Stimulated activated CD4-positive, alpha-beta T cell treated with anti-CD3 and anti-CD28 coated beads, Interleukin-4, amount 100 ng/mL, for 4 hours (primary cell): ENCODE measurements at places on chromosomes 4 and X.

GRCh38 chr4:42411803-42412202 lies 14.5 kb downstream of the SHISA3 start:
- DNase-seq = no peak

DNA sequence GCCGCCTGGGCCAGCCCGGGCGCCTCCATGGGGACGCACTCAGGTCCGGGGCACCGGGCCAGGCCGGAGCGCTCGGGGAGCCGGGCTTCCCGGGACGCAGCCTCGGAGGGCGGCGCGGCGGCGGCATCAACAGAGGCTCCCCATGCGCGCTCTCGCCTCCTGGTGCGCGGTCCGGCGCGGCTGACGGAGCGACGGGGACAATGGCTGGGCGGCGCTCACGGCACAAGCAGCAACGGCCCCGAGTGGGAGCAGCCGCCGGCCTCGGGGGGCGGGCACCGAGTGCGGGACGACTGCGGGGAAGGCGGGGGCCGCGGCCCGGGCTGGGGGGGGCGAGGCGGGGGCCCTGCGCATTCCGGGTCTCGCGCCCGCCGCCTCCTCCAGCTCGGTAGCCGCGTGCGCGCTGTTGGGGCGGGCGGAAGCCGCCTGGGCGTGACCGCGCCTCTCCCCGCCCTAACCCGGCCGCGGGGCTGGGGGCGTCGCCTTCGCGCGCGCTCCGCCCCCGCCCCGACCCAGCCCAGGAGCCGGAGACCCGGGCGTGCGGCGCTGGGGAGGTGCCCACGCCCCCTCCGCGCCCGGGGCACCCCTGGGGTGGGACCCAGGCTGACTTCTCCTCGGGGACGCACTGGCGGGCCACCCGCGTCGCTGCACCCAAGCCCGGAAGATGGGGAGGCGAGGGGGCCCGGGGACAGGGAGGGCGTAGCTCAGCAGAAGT lies at the start of gene PRKX:
TSS of gene PRKX (minus strand) at position 425 of the 712 bp plus-strand sequence. CDS start at position 29, 396 bp downstream.
- DNase-seq = peak; percentile 69

- DNase-seq = no peak
Measured at GRCh38 chr4:8703857-8704495, 111.4 kb downstream of the CPZ start.

DNA sequence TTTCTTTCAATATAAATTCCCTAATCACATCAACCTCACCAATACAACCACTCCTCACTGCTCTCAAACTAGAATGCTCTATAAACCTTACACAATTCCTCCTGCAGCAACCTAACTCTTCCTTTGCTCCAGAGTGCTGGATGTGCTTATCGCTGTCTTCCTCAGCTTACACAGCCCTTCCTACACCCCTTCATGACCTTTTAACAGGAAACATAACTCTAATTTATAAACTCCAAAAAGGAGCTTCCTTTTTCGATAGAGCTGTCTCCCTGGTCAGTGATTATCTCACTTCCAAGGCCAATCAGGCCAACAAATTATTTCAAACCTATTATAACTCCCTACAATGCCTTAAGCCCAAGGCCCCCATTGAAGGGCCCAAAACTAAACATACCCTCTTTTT lies 78.8 kb downstream of the COQ2 start:
- DNase-seq = no peak

- DNase-seq = no peak
Measured at GRCh38 chr4:29051381-29051965, 1668.7 kb upstream of the PCDH7 start.

- no peak for DNase-seq
Measured at GRCh38 chrX:113580486-113580885, 739.9 kb upstream of the AMOT start.

DNA sequence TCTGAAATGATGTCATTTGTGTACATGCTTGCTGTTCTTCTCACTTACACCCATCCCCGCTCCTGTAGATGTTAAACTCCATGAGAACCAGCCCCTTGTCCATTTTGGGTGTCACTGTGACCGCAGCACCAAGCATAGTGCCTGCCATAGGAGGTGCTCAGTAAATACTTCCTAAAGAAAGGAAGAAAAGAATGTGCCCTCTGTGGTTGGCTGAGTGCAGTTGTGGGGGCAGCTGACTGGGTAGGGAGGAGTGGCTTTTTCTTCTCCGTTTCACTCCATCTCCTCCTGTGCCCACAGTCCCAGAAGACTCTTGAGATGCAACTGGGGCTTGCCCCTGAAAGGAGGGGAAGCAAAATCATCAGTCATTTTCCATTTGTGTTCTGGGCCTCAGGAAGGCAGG lies 25.5 kb downstream of the PHEX start:
- DNase-seq = no peak

DNA sequence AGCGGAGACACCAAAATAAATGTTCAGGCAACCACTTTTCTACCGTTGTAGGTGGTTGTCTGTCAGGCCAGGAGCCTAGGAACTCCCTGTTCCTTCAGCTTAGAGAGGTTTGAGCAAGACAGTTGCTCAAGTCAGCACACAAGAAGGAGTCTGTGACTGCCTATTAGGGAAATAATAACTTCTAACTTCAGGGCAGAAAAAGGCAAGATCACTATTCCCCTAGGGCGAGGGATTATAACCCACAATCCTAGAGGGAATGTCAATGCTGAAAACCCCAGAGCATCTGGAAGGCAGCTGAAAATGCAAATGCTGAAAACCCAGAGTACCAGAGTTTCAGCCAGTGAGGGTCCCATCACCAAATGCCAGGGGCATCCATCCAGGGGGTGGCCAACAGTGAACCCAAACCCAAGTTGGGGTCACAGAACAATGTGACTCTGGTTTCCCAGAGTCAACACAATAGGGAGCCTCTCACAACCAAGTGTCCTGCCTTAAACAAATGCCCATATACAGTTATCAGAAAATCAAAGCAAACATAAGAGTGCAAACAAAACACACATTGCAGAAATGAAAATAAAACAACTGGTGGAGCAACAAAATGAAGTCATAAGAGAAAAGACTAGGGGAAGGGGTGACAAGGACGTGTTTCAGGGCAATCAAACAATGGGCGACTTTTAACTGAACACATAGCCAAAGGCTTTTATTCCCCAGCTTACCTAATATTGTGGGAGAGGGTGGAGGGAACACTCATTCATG lies 27.6 kb downstream of the MORF4L2 start:
- DNase-seq = no peak

DNA sequence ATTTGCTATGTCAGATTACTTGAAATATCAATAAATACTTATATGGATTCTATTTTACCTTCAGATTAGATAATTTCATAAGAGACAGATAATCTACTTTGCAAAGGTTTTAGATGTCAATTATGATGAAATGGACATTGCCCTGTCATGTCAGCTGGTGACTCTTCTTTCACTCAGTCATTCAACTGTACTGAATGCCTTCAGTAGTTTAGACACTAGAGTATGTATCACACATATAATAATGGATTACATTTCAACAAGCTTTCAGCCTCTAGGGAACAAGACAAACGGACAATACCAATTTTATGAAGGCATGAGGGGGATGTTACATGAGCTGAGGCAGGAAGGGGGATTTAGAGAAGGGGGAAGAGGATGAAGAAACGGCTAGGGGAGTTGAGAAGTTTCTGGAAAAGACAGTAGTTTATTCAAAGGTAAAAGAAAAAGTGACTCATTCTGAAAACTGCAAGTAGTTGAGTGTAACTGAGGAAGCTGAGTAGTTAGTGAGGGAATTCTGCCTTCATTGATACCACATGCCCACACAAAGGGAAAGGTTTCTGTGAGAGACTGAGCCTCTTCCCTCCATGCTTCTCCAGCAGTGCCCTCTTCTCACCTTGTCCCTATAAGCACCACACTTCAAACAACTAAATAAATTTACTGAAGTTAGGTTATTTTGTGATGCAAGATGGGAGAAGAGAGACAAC lies 25.7 kb downstream of the SLC9B2 start:
- DNase-seq = no peak

DNA sequence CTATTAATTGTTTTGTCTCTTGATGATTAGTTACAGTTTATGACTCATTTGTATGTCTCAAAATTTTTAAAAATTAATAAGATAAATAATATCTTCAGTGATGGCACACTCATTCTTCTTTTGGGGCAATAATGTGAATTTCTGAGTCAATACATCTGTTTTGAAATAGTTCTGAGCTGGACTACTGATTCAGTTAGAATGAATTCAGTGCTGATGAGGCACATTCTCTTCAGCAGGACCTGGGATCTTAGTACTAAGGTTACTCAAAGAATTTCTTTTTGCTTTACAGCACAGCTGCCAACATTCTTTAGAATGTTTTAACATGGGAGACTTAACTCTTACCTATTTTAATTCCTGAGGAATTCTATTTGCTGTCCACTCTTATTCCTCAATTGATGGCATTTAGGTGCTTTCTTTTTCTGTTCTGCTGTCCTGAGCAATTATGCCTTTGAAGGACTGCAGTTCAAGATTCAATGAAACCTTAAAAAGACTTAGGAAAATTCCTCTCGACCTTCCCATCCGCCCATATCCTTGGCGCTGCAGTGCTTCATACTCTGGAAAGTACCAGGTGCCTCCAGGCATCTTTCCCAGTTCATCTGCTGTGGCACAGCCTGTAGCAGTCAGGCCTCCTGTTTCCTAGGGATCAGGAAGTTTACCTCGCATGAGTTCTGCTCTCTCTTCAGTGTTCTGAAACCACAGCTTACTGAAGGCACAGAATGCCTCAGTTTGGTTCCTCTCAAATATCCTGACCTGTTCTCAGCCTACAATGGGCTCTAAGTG lies 213.7 kb downstream of the FSTL5 start:
- no peak for DNase-seq

GRCh38 chr4:157220371-157220881 lies at the start of gene GRIA2:
GRIA2 (plus strand) TSS chr4:157220728; CDS start chr4:157221043, 315 bp downstream.
- DNase-seq = no peak

GRCh38 chr4:85495621-85496020 lies 20.7 kb downstream of the ARHGAP24 start:
- no peak for DNase-seq

- no peak for DNase-seq
Measured at GRCh38 chr4:148926276-148927260, 484.4 kb upstream of the NR3C2 start.

GRCh38 chr4:56874923-56875322 lies 32.8 kb upstream of the REST start:
- no peak for DNase-seq

GRCh38 chr4:84417997-84418709 lies 80.9 kb downstream of the NKX6-1 start:
- no peak for DNase-seq

DNA sequence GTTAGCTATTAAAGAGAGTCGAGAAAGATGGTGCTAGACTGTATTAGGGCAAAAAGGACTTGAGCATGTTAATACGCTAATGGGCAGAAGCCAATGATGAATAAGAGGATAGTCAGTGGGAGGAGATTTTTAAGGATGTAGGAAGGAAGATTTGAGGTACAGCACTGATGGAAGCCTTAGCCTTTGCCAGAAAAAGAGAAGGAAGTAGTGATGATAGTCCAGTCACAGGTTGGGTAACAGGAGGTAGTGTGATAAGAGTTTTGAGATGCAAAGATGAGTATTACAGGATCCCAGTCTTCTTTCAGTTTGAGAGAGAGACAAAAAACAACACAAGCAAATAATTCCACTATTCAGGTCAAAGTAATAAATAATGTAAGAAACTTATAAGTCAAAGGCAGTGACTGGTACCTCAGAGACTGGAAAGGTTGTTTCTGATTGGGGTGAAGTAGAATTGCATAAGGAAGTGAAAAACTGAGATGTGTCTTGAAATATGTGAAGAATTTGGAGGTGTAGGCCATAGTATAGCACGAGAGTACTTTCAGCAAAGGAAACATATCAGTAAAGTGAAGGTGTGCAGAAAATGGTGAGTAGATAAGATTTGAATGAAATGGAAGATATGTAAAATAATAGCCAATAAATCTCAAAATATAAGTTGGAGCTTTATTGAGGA lies 22.1 kb upstream of the NDNF start:
- no peak for DNase-seq

DNA sequence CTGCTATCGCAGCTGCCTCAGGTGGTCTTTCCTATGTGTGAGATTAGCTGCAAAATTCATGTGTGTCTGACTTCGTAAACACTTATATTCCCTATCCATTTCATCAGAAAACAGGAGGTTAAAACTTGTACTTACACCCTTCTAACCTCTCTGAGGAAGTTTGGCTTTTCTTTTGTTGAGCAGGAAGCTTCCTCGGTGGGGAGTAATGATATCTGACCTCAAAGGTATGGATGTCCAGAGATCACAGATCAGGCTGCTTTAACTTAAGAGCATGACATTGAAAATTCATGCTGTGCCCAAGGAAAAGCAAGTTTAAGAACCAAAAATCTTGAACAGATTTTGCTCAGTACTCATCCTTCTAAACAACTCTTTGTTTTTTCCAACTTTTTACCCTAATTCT lies 429.1 kb downstream of the STIM2 start:
- DNase-seq = no peak

DNA sequence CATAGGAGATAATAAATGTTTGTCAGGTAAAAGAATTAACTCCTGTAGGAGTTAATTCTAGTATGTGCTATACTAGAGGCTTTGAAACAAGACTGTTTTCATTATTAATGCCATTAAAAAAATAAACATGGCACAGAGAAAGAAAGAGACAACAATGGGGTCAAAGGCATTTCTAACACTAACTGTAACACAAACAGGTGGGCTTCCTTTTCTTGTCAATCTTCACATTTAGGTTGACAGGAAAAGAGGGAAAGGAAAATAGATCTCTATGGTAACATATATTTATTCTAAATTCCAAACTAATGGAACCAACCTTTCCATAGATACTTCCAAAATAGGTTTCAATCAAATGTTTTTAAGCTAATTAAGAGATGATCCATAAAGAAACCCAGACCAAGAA lies 9.8 kb downstream of the ANKRD17 start:
- no peak for DNase-seq

GRCh38 chr4:38392223-38392855 lies 271.7 kb upstream of the KLF3 start:
- DNase-seq = no peak

GRCh38 chr4:4603067-4603466 lies 61.2 kb upstream of the STX18 start:
- DNase-seq = no peak

GRCh38 chr4:147843162-147843561 lies 111.3 kb downstream of the ARHGAP10 start:
- no peak for DNase-seq

- DNase-seq = no peak
Measured at GRCh38 chr4:24105327-24106038, 215.6 kb upstream of the PPARGC1A start.

- no peak for DNase-seq
Measured at GRCh38 chr4:184350213-184350817, 124.0 kb downstream of the IRF2 start.

DNA sequence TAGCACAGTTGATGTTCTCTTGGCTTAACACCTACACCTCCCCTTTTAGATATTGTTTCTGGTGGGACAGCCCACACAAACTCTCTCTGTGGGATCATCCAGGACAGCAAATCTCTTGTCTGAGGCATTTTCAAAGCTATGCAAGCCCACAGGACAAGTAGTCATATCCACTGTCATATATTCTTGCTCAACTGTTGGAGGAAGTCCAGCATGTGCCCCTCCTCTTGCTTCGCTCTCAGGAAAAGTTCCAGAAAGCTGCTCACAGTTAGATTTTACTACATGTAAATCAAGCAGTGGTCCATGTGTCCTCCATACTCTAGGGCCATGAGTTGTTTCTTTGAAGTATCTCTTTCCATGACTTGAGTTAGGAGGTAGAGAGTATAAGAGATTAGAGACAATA lies 260.7 kb downstream of the INPP4B start:
- DNase-seq = no peak
